Right lobe of liver (tissue), 6 donors: ENCODE measurements at places on chromosomes 12 and 14. TPM values are rescaled to one million over a fixed set of nuclear protein-coding genes. Genes with fewer than 3 reads are reported as not detected.

GRCh38 chr14:73884438-73885190, 2.0 kb upstream of the ZNF410 start:
- DNase-seq, result no peak

DNA sequence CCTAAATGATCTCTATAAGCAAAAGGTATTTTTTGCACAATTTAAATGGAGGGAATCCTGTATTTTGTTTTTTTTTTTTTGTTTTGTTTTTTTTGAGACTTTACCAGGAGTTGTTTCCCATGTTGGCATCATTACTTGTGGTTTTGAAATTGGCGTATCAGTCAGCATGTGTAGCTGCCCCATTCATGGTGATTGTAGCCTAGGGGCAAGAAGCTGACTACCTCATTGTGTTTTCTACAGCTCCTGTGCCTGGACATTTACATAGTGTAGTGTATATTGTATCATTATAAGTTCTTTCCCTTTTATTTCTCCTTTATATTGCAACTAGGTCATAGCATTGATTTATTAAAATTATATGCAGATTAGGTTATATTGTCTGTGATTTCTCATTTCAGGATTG, 24.5 kb downstream of the SAMD4A start:
- DNase-seq, result no peak

DNA sequence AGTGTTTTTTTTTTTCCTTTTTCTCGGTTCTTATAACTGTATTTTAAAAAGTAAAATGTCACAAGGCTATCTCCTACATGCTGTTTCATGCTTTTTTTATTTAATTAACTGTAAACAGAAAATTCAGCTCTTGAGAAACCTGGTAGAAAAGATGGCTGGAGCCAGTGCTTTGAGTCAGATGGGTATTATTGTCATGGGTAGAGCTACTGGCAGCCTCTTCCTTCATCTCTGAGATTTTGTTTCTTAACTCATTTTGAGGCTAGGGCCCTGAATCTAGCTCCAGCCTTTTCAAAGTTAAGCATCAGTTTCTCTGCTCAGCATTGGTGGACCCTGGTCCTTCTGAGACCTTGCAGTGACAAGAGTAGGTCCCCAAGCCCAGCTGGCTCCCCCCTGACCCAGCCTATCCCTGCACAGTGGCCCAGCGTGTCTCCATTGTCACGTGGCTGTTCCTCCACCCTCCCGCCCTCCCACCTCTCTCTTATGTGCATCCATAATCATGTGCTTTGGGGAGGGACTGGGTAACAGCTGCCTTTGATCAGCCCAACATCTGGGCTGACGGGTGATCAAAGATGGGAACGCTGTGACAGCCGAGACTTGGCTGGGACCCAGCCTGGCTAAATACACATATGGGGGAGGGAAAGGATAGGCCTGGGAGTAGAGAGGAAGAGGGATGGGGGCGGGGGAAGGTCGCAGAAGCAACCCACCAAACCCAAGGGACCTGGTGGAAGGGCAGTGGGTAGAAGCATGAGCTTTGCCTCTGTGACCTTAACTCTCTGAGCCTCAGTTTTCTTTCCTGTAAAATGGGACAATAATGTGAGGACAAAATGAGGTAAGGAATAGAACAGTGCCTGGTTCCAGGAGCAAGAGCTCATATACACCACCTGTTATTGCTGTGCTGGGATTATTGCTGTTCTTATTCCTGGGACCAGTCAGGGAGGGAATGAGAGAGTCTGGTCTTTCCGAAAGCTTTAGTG, 24.4 kb upstream of the RBM19 start:
- no peak for DNase-seq

DNA sequence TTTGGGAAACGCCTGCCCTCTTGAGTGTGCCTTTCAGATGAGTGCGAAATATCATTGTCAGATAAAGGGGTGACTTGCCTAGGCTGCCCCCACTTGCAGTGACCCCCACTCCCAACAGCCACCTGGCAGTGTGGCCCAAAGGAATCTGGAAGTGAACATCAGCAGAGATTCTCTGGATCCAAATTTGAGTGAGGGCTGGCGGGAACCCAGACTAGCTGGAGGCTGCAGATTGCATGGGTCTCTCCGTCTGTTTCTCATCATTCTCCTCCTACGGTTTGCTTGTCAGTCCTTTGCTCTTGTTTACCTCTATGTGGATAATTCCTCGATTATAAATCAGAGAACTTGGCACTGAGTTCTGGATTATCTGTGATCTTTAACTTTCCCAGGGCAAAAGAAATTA, 280.8 kb downstream of the ZFP36L1 start:
- DNase-seq, result no peak

- DNase-seq, result no peak
Measured at GRCh38 chr12:90333939-90334338, 621.0 kb downstream of the CCER1 start.

The KRT6C gene
- total RNA-seq, result 0.15 TPM

GRCh38 chr14:105087963-105088811, 23.0 kb upstream of the GPR132 start:
- peak; percentile 71 for DNase-seq

- no peak for DNase-seq
Measured at GRCh38 chr14:97771340-97772045, 974.3 kb downstream of the VRK1 start.

The CLEC2A gene
- total RNA-seq, result not detected

- no peak for DNase-seq
Measured at GRCh38 chr12:92539976-92540781, 162.6 kb upstream of the PLEKHG7 start.

DNA sequence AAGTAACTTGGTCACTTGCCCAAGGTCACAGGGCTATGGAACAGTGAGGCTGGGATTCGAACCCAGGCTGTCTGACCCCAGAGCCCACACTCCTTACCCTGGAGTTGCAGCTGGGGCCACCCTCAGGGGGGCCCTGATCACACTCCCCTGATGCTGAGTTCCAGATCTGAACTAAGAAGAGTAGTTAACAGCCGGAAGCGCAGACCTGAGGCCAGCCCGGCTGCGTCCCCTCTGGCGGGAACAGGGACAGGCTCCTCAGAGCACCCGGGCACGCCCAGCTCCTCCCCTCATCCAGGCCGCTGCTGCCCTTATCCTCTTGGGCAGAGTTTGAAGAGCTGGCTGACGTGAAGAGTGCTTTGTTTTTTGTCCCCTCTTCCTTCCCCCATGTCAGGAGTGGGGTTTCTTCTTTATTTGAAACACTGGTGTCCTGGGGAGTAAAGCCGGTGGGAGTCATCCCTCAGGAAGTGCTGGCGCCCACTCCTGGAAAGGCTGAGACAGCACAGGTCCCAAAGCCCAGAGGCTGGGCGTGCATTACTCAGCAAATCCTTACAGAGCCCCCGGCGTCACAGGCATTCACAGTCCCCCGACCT, 8.7 kb downstream of the PHB2 start:
- DNase-seq, result peak; percentile 55

- peak; percentile 82 for DNase-seq
Measured at GRCh38 chr12:6423267-6424007, 21.3 kb upstream of the CD27 start.

DNA sequence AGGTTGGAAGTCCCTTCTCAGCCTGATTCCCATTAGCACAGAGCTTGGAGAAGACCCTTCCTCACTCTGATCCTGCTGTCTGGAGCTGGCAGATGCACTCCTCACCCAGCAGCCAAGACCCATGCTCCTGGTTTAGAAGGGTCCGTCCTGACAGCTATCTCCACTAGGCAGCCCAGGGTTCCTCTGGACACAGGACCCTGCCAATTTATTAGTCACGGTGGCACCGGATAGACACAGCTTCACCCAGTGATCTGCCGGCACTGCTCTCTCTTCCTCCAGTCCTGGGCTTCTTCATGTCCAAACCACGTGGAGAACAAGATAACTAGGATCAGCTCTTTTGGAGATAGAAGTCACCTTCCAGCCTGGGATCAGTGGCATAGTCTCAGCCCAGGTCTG, 26.2 kb upstream of the TCL1B start:
- DNase-seq, result no peak

GRCh38 chr12:49901986-49902385, 1.7 kb downstream of the FAIM2 start:
- no peak for DNase-seq

DNA sequence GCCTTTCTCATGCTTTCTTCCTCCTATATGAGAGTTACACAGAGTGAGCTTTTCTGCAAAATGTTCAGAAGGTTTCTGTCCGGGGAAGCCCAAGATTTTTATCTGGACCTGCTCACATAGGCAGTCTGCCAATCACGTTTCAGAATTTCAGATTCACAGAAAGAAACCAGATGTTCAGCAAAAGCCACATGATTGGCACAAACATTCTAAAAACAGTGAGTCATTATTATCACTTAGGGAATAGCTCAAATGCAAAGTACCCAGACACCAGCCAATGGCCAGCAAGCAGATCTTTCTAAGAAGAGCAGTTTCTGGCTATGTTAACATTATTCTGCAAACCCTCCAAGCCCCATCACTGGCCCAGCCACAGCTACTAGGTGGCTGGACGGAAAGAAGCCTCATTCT, 1558.5 kb upstream of the TMEM132C start:
- DNase-seq, result no peak

The MAP3K9 gene
- total RNA-seq, result 2.9 TPM

DNA sequence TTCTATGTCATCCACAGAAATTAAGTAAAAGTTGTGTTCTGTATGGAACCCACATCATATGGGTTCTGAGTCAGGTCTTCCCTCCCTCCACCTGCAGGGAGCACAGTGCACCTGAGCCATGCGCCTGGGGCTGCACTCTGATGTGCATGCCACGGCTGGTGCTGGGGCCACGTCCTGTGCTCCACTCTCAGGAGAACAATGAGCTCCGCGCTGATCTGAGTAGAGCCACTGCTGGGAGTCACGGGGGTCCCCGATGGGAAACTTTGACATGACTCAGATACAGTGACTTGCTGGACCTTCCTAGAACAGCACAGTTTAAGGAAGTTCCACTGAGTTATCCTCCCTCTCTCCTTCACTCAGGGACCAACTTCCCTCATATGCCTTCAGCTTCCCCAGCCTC, 683.4 kb downstream of the TMEM121 start:
- DNase-seq, result no peak

DNA sequence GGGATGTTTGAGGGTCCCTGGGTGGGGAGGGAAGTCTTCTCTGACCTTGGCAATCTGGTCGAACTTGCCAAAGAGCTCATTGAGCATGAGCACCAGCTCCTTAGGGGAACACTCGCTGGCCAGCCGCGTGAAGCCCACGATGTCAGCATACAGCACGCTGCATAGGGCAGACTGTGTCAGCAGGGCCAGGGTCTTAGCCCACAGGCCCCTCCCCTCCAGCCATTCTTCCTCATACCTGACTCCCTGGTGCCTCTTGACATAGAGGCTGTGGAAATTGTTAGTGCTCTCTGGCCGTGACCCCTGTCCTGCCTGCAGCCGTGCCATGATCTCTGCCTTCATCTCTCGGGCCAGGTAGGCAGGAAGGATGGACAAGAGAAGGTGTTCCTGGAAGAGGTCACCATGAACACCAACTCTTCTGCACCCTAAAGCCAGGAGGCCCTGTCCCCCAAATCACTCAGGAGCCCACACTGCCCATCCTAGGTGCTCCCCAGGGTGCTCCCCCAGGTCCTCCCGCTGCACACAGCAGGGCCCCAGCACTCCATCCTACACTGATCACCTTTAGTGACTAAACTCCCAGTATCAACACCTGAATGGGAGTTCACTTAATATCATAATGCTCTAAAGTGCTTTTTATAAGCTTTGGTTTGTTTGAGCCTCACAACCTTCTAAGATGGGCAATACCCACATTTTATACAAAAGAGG, 3.7 kb downstream of the ADCY4 start:
- no peak for DNase-seq

DNA sequence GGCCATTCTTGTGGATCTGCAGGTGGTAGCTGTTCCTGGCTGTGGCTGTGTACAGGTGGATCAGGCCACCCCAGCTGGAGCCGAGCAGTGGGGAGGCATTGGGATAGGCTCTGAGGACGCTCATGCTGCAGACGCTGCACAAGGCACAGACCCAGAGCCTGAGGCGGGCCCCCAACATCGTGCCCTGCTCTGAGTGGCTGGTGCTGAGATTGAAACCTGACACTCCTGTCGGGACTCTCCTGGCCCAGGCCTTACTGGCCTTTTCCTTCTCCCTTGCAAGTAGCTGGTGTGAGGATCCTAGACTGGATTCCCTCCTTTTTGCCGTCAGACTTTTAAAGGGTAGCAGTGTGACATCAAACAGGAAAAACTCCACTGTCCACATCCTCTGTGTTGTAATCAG, at the start of gene FGF23:
FGF23 (minus strand) TSS at position 308 of the 400 bp plus-strand sequence; CDS start at position 178, 130 bp downstream.
- no peak for DNase-seq

DNA sequence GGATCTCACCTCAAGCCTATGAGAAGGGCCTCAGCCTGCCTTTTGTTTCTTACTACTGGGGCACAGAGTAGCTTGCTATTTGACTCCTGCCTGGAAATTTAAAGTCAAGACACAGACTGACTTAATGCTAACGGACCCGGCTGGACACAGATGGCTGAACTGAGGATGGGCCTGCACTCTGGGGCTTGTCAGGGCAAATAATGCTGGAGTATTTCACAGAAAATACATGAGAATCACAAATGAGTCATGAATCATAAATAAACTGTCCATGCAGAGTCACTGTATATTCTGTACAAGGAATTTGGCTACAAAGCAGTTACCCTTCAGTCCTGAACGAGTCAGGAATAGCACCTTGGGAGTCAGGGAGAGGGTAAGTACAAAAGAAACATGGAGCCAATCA, 683.2 kb upstream of the FOXG1 start:
- DNase-seq, result no peak

The FBXO21 gene
- total RNA-seq, result 12.8 TPM

DNA sequence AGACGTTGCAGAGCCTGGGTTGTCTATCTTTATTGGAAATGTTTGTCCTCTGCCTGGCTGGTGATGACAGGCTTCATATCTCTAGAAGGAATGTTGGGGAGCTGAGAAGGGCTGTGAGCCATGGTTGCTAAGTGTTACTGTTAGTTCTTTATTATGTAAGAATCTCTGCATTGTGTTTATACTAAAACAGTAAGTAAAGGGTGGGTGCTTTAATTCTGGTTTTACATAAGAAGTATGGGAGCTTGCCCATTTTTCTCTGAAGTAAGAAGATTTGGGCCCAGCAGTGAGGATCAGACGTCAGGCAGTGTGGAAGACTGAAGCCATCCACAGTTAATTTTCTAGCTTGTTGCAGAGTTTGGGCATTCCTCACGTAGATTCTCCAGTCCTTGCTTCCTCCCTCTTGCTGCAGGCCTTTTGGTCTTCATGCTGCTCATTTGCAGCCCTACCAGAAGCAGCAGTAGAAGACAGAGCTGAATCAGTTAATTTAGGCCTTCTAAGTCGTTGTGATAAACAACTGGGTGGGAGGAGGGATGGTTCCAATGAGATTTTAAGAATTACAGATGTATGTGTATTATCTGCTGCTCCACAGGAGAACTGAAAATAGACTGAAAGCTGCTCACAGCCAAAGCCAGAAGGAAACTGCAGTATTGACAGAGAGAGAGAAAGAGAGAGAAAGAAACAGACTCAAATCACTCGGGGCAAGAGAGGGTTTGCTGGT, 21.4 kb downstream of the WNT5B start:
- no peak for DNase-seq

- DNase-seq, result no peak
Measured at GRCh38 chr12:916240-916639, 33.3 kb downstream of the RAD52 start.

The IFI27 gene
- total RNA-seq, result 13.5 TPM
